Adrenal gland (tissue), 19 donors: ENCODE measurements at places on chromosomes 7 and 10. TPM values are rescaled to one million over a fixed set of nuclear protein-coding genes. Genes with fewer than 3 reads are reported as not detected.
A peak's percentile ranks its signal among the peaks of the same experiment; 100 is the strongest.

PROSER2 gene
- 1.7 TPM for polyA plus RNA-seq

GRCh38 chr7:154584352-154585252 lies 418.3 kb downstream of the PAXIP1 start:
- no peak for DNase-seq

DNA sequence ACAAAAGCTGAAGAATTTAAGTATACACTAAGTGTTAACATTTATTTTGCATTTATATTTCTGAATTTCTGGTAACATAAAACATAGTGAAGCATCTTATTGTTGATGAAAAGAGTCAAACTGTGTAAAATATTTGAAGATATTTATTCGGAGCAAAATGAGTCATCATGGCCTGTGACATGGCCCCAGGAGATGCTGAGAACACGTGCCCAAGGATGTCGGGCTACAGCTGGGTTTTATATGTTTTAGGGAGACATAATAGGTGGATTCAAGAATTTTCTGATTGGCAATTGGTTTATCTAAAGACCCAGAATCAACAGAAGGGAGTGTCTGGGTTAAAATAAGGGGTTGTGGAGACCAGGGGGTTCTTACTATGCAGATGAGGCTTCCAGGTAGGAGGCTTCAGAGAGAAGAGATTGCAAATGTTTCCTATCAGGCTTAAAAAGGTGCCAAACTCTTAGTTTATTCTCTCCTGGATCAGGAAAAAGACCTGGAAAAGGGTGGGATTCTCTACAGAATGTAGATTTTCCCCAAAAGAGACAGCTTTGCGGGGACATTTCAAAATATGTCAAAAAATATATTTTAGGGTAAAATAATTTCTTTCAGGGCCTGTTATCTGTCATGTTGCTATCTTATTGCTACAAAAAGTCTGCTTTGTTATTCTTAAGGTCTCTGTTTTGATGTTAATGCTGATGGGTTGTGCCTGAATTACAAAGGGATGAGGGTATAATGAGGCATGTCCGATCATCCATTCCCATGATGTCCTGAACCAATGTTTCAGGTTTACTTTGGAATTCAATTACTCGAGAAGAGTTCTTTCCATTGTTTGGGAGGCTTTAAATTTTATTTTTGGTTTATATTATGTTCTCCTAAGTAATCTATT lies 74.5 kb downstream of the VWDE start:
- DNase-seq, result no peak

KCND2 gene
- 0.32 TPM for polyA plus RNA-seq

GRCh38 chr7:151425670-151426440 lies 14.1 kb downstream of the CRYGN start:
- DNase-seq, result no peak

GRCh38 chr10:113278664-113279063 lies 274.2 kb upstream of the HABP2 start:
- no peak for DNase-seq

ANKRD1 gene
- 1.5 TPM for polyA plus RNA-seq

GRCh38 chr10:30422981-30423654 lies 10.9 kb upstream of the MAP3K8 start:
- DNase-seq, result peak; percentile 46

DNA sequence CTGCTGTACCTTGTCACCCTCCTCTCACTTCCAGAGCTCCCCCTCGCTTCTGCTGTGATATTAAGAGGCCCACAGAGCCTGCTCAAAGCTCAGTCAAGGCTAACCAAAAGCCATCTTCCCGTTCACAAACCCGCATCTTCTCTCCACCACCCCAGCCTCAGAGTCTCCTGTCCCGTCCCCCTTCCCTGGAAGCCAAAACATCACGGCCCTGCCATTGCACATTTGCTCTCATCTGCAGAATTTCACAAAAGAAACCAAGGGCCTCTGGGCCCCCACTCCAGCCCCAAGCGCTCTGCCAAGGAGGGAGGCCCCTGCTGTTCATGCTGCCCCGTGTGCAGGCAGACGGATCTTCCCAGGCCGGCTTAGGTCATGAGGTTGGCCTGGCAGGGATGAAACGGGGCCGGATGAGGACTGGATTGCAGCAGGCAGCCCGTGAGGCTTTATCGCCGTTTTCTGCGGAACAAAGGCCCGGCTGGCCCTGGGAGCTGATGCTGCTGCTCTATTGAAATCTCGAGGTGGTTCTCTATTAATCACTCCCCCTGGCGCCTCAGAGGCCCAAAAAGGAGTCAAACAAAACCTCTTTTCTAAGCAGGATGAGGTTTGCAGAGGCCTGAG lies 31.6 kb upstream of the FOXK1 start:
- DNase-seq, result peak; percentile 60

DNA sequence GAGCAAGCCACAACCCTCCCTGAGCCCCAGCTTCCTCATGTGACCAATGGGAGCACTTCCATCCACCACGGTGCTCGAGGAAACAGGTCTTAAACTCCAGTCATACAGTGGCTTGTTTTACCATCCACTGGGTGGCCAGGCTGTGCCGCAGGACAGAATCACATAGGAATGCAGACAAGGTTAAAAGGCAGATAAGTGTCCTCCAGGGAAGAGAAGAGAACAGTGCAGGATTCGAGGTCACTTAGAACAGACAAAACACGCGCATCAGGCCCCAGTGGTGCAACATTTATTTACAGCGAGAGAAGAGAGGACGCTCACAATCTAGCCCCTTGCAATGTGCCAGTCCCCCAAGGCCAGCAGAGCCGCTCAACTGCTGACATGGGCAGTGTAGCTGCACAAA lies 92.8 kb downstream of the TMEM130 start:
- peak; percentile 40 for DNase-seq

- DNase-seq, result no peak
Measured at GRCh38 chr10:128861018-128861901, 605.8 kb upstream of the MGMT start.

DNA sequence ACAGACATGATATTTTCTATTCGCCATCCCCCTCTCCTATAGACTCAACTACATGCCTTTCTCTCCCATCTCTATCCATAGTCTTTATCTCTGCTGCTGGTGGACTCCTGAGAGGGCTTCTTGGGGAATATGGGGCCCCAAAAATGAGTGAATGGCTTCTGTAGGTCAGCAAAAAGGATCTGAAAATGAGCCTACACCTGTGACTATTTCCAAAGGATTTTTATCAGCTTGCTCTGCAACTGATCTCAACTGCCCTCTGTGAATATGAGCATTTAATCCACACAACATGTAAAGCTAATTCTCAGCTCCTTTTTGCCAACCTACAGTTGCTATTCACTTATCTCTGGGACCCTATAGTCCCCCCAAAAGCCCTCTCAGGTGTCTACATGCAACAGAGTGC lies 36.2 kb downstream of the PRSS2 start:
- no peak for DNase-seq

WIPF3 gene
- 13.6 TPM for polyA plus RNA-seq

CALHM1 gene
- not detected for polyA plus RNA-seq

GOLGA7B gene
- polyA plus RNA-seq, result 1.8 TPM

DNA sequence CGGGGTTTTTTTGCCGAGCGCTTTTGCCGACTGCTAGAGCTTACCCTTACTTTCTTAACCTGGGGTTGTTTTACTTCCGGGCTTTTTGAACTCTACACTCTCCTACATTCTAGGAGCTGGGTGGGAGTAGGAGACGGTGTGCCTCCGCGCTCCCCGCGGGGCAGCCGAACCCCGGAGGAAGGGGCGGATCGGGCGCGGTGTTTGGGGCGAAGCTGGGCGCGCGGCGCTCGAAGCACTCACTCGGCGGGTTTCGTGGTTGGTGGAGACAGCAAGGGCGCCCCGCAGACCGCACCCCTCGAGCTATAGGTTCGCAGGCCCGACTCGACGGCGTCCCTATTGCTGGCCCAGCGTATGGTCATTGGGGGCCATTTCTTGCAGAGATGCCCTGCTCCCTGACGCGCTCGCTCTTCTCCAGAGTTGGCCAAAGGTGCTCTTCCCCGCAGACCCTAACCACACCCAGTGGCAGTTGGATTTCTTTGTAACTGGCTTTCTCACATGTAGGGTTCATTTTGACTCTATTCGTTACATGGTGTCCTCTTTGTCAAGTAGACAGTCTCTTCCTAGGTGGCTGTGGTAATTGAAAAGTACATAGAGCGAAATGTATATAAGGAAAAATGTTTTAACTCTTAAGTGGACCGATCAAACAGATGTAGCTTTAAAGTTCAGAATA lies 364 bp downstream of the ZNF518A start:
- DNase-seq, result peak; percentile 69
